ENCODE measurements at places on chromosomes 13 and 19. TPM values are rescaled to one million over a fixed set of nuclear protein-coding genes. Genes with fewer than 3 reads are reported as not detected.

PCDH9 gene
- total RNA-seq, result 6.9 TPM

NLRP5 gene
- not detected for total RNA-seq

MEDAG gene
- total RNA-seq, result 0.16 TPM

MYO1F gene
- total RNA-seq, result 0.48 TPM

AZU1 gene
- 0.20 TPM for total RNA-seq

EID2 gene
- 40.3 TPM for total RNA-seq

CDX2 gene
- 0.60 TPM for total RNA-seq

ZNF681 gene
- not detected for total RNA-seq

ASPDH gene
- not detected for total RNA-seq
